ENCODE measurements at places on chromosomes 12 and 14.

DNA sequence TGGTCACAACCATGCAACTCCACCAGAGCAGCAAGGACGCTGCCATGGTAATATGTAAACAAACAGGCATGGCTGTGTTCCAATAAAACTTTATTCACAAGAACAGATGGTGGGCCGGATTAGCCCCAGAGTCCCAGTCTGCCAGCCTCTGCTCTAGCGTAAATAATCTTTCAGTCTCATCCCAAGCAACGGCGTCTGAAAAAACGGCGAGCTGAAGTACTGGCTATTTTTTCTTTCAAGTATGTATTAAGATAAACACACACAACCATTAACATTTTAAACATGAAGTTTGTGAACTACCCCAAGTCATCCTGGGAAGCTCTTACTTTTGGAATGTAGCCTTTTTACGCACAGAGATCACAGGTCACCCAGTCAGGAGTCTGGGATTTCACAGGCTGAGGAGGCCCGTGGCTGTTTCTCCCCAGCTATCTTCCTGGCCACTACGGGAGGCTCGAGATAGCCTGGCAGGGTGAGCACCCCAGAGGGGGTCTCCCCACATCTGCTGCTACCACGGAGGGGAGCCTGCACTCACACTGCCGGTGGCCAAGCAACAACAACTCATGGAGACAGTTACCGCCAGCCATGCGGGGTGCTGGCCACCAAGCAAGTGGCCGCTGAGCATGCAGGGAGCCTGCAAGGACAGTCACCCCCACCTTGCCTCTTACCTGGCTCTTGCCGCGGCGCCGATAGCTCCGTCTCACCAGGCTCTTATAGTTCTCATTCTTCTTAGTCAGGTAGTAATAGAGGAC, 124.6 kb downstream of the RFLNA start:
- DNase-seq: no peak

GRCh38 chr14:21940887-21941856, 267.6 kb upstream of the OR4E1 start:
- DNase-seq: peak; percentile 27

DNA sequence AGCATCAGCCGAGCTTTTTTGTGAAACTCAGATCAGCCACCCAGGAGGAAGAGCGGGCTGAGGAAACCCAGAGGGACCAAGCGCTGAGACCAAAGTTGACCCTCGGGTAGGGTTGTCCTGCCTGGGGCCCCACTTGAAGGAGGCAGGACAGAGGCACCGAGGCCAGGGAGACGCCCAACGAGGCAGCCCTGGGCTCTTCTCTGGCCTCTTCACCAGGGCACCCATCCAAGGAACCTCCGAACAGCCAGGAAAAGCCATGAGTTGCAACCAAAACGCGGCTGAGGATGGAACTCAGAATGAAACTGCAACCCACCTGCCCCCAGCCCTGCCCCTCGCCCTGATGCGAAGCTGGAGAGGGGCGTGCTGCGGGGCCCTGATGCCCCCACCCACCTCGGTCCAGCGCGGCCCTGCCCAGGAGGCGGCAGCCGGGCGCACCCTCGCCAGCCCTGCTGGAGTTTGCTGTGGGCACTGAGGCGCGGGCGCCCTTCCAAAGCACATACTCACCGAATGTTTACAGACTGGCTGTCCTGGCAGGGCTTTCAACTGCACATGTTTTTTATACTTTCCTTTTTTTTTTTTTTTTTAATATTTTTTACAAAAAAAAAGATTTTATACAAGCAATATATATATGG, 41.9 kb downstream of the JDP2 start:
- no peak for DNase-seq

DNA sequence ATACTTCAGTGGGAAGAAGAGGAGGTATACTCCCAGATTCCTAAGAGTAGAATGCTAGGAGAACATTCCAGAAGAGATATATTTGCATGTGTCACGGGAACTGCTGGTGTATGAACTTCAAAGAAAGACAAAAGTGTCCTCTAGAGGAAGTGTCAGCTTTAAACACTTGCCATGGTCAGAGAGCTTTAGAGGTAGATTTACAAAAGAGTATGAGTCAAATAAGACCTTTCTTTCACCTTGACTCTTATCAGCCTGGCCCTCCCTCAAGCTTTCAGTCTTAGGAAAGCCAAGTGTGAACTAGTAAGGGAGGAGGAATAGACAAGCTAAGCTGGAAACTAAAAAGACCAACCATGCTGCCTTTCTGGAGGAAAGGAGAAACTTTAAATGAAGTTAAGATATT, 34.7 kb downstream of the COX8C start:
- no peak for DNase-seq

GRCh38 chr12:105237666-105238065, 1.7 kb upstream of the APPL2 start:
- DNase-seq: no peak

DNA sequence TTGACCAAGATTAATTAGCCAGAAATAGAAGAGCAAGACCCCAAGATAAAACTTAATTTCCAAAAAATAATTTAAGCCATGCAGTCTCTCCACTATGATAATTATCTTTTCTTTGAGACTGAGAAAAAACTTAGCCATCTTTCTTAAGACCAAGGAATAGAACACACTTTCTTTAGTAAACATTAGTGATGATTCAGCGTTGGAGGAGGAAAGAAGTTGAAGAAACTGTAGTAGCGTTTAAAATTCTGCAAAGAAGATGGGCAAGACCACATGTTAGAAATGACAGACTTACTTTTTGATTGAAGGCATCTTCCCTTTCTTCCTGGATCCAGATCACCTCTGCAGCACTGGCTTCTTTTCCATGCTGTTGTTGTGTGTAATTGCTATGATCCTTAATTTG, 124.8 kb upstream of the RASSF8 start:
- no peak for DNase-seq

DNA sequence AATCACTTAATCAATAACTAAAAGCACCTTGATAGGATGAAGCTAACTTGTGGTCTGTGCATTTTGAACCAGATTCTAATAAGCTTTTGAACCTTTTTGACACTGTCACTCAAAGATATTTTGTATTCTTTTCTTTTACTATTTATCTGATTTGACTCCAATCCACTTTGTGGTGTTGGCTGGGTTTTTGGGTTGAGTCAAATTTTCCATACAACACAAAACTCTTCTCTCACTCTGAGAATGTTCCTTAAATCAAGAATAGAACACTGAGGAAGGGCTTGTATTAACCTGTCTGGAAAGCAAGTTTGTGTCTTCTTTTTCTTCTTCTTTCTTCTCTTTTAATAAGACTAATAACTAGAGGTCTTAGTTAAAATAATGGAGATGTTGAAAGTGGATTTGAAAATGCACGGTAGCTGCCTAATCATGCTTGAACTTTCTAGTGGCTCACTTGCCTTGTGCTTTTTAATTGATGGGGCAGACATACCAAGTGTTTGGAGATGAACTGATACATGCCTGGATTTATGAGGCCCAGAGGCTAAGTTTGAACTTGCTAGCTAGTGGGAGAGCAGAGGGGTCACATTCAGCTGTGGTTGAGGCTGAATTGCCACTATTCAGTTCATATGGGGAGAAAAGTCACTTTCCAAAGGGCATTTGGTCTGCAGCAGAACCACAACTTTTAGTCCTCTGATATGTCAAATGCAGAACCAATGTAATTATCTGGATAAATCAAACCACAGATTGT, 93.5 kb upstream of the PTHLH start:
- no peak for DNase-seq

DNA sequence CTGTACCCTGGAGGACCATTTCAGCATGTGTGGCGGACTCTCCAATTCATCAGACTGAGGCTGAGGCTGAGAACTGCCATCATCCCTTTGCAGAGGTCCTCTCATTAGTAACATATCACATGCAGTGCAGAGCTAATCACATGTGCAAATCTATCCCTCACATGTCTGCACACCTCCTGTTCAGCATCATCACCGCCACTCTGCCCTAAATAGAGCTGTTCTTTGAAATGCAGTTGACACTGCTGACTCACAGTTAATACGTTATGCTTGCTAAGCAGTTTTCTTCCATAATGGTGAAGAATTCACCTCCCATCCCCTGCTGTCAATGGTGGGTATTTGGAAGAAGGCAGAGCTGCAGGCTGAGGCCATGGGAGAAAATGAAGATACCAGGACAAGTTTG, 85.0 kb upstream of the ANO2 start:
- peak; percentile 8 for DNase-seq

GRCh38 chr12:26360062-26360461, 164.7 kb downstream of the SSPN start:
- DNase-seq: no peak

GRCh38 chr12:11652351-11653040, 3.0 kb downstream of the ETV6 start:
- peak; percentile 21 for DNase-seq

- no peak for DNase-seq
Observed at GRCh38 chr12:40439771-40440492, 215.1 kb downstream of the LRRK2 start.

DNA sequence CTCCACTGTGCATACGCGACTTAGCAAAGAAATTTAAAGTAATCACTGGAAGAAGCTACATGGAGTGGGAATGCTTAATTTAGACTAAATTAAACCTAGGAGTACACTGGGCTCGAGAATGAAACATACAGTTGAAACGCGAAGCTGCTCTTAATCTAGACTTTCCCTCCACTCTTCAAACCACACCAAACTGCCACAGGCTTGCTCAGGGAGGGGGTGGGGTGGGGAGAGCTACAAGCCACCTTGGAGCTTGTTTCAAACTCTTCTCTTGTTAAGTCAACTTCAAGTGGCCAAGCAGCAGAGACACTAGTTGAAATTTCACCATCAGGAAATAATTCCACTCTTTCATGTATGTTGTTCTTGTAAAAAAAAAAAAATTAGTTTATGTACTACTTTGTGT, 69.9 kb downstream of the SLC38A1 start:
- no peak for DNase-seq

GRCh38 chr14:68840454-68840853, 47.6 kb upstream of the ZFP36L1 start:
- DNase-seq: no peak

Measured in stimulated activated CD4-positive, alpha-beta T cell treated with anti-CD3 and anti-CD28 coated beads, Interleukin-2, amount 100 ng/mL, for 24 hours (primary cell).